GM23248 (cell line): ENCODE measurements at places on chromosomes 11 and 22.

DNA sequence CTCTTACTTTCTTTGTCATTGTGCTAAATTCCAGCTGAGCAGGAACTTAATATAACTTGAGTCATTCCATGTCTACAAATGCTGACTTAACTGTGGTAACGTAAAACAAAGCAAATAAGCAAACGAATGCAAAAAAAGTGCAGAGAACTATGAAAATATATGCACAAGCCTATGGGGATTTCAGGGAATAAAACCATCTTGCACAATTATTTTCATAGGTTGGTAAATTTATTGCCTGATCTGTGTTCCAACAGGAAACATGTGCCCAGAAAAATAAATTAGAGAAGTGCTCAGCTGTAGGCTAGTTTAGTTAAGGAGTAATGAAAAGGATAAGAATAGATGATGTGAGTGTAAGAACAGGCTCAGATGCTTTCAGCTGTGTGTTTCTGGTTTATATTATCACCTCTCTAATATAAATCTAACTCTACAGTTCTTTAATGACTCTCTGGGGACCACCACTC is 1169.3 kb downstream of the LRRC4C start:
- H3K27ac ChIP-seq, result no peak overlapping the region
- H3K4me1 ChIP-seq, result no peaks in the 10 kb centered on the region
- peaks cover 6% of the 10 kb centered on the region; the same call in 1 of the 2 replicates for H3K27me3 ChIP-seq
- DNase-seq, result no peak

- no peaks in the 10 kb centered on the region for H3K36me3 ChIP-seq
- no peak for DNase-seq
- no peak overlapping the region for H3K4me3 ChIP-seq
- H3K27ac ChIP-seq, result no peak overlapping the region
- no peaks in the 10 kb centered on the region for H3K27me3 ChIP-seq
Measured at GRCh38 chr11:47396049-47396320, 12.4 kb upstream of the SLC39A13 start.

DNA sequence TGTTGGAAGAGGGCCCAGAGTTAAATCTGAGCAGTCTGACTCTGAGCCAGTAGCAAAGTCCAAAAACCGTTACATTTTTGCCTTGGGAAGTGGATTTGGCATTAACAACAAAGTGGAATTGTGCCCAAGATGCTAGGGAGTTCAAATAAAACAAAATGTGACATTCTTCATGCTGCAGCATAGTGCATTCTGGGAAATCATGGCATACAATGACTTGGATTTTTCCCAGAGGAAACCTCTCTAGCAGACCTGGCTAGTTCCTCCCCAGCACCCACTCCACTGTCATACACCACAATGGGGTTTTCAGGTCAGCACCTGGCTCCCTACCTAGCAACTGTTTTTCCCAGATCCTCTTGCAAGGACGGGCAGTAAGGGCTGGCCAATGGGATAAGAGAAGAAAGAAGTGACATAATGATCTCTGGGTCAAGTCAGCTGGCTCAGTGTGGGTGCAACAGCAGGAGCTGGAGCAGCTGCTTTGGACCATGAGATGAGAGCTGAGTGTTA is 24.8 kb upstream of the CYB5R3 start:
- no peaks in the 10 kb centered on the region for H3K36me3 ChIP-seq
- no peaks in the 10 kb centered on the region for H3K27me3 ChIP-seq
- H3K4me3 ChIP-seq, result no peak overlapping the region
- DNase-seq, result peak; percentile 18
- no peak overlapping the region for H3K27ac ChIP-seq

- no peaks in the 10 kb centered on the region for H3K36me3 ChIP-seq
- no peak overlapping the region for H3K27ac ChIP-seq
- H3K27me3 ChIP-seq, result no peaks in the 10 kb centered on the region
- peaks cover 11% of the 10 kb centered on the region for H3K4me1 ChIP-seq
Measured at GRCh38 chr11:44559207-44559939, 6.1 kb upstream of the CD82 start.

DNA sequence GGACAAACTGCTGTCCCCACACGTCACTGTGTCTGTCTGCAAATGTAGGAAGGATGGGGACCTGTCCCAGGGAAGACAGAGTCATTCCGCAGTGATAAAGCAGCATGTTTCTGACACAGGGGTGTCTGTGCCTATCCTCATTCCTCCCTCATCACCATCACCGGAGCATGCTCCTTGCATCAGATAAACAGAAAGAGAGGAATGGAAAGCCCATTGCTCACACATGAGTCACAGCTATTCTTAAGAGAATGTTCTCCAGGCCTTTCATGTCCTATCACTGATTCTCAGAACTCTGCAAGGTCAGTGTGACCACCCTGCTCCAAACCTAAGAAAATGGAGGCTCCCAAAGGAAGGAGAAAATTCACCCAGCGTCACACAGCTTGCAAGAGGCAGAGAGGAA is 38.9 kb downstream of the ZNF195 start:
- no peak overlapping the region for H3K27ac ChIP-seq
- DNase-seq, result peak; percentile 90
- no peak overlapping the region for H3K4me3 ChIP-seq
- peaks cover 7% of the 10 kb centered on the region; the same call in 1 of the 2 replicates for H3K27me3 ChIP-seq

DNA sequence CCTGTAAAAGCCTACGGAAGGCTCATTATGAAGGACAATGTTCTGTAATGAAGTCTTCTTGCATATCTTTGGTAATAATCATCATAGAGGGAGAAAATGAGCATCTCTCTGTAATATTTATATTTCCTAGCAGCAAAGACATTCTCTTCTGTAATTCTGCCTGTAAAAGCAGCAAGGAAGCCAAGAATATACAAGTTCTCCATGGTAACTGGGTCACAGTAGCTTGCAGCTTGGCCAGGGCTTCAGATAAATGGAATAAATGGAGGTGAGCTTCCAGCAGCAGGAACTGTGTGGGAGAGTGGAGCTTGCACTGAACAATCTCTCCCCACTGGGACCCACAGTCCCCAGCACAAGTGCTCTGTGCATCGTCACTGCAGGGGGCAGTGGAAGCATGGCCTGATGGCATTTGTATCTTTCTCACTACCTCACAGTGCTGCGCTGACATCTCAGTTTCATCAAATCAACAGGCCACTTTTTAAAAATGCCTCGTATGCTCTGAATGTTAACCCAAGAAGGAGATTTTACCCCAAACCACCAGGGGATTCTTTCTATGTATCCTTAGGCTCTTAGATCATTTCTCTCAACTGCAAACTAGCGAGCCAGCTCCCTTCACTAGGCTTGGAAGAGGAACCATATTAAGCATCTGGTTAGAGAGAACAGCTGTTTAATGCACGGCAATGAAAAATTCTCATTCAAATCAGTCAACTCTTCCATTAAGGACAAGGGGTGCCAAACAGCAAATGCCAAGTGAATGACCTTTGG is 1059.7 kb downstream of the OPCML start:
- DNase-seq, result peak; percentile 77
- H3K36me3 ChIP-seq, result no peaks in the 10 kb centered on the region
- peak overlapping the region; percentile 75 for H3K27ac ChIP-seq
- peaks cover 28% of the 10 kb centered on the region for H3K4me1 ChIP-seq

- no peak overlapping the region for H3K27ac ChIP-seq
- H3K4me3 ChIP-seq, result no peak overlapping the region
- DNase-seq, result no peak
- no peaks in the 10 kb centered on the region for H3K36me3 ChIP-seq
- no peaks in the 10 kb centered on the region for H3K27me3 ChIP-seq
Measured at GRCh38 chr11:25159341-25159740, 662.5 kb downstream of the LUZP2 start.

DNA sequence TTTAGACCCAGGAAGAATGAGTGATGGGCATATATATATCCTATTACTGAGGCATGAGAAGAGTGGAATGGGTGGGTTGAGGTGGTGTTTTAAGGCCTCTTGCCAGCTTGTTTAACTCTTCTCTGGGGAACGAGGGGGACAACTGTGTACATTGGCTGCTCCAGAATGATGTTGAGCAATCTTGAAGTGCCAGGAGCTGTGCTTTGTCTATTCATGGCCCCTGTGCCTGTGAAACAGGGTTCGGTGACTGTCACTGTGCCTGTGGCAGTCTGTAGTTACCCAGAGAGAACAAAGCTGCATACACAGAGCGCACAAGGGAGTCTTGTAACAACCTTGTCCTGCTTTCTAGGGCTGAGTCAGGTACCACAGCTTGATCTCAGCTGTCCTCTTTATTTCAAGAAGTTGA is 11.7 kb downstream of the LIMK2 start:
- H3K4me3 ChIP-seq, result no peak overlapping the region
- no peaks in the 10 kb centered on the region; the same call in 1 of the 2 replicates for H3K36me3 ChIP-seq
- DNase-seq, result no peak
- H3K27ac ChIP-seq, result no peak overlapping the region
- H3K4me1 ChIP-seq, result no peaks in the 10 kb centered on the region

DNA sequence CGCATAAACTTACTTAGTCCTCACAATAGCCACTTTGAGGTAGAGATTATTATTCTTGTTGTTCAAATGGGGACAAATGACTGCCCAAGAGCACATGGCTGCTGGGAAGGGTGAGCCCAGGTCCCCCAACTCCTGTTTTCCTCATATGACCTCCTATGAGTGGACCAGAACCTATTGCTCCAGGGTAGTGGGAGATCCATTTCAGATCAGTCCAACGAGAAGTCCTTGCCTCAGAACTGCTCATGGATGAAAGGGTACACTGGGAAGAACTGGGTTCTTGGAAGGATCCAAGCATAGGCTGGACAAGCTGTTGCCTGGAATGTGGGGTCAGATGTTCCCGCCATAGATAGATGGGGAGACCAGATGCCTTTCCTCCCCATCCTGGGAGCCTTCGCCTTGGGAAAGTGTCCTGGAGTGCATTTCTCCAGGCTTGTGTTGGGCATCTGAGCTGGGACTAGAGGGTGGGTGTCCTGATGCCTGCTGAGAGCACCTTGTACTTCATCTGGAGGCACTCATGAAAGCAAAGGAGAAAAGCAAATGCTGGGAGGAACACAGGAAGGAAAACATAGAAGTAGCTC is 146.3 kb upstream of the B3GAT1 start:
- no peaks in the 10 kb centered on the region for H3K4me1 ChIP-seq
- no peak overlapping the region for H3K27ac ChIP-seq
- H3K36me3 ChIP-seq, result no peaks in the 10 kb centered on the region
- H3K4me3 ChIP-seq, result no peak overlapping the region
- no peaks in the 10 kb centered on the region for H3K27me3 ChIP-seq

DNA sequence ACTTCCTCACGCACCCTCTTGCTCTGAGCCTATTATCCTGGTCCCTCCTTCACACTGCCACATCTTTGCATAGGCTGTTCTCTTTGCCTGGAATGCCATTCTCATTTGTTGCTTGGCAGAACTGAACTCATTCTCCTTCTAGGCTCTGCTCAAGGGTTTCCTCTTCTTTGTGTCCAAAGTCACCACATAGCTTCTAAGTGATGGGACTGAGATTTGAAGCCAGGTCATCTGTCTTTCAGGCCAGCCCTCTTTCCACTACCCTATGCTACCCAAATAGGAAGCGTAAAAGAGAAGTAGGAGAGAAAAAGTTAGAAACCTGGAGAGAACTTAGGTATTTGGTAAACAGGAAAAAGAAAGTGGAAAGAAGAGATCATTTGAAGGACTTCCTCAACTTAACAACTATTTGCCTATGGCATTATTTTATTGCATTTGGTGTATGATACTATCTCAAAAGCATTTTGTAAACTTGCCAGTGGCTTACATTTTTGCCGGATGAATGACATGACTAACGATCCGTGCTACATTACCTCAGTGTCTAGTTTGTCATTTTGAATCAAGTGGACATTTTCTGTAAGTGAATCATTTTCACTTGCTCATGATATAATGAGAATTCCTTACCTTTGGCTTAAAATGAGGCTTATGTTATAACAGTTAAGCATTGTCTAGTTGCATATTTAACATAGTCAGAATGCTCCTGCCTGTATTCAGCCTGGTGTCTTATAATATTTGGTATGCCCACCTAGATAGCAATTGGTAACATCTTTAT is 18.5 kb downstream of the NF2 start:
- peak overlapping the region; percentile 87 for H3K27ac ChIP-seq
- peak; percentile 96 for DNase-seq
- H3K27me3 ChIP-seq, result no peaks in the 10 kb centered on the region

GRCh38 chr11:72813740-72814285 is 398 bp upstream of the ATG16L2 start:
- DNase-seq, result peak; percentile 92
- no peaks in the 10 kb centered on the region for H3K27me3 ChIP-seq
- peak overlapping the region; percentile 96 for H3K27ac ChIP-seq
- 0 out of 2 replicates have a peak, but pooled peaks cover 7% of the 10 kb centered on the region for H3K36me3 ChIP-seq

- H3K4me1 ChIP-seq, result no peaks in the 10 kb centered on the region
- no peaks in the 10 kb centered on the region for H3K36me3 ChIP-seq
- H3K4me3 ChIP-seq, result no peak overlapping the region
- H3K27me3 ChIP-seq, result peaks cover 8% of the 10 kb centered on the region
- no peak overlapping the region for H3K27ac ChIP-seq
Measured at GRCh38 chr11:59197991-59198390, 14.7 kb downstream of the MPEG1 start.

DNA sequence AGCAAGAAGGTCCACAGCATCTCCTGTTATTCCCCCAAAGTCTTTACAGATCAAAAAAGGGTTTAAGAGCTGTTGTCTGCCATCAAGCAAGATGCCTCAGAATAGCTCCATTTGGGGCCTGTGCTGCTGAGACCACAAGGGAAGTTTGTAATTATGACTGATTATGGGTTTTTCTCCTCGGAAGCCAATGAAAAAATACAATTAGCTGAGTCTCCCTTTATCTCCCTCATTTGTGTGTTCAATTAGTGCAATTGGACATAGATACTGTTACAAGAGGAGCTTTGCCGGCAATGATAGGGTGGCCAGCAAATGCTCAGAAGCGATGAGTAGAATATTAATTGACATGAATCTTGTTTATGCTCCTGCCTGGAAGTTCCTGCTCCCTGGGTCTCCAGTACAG is 83.7 kb downstream of the COMMD9 start:
- no peak overlapping the region for H3K27ac ChIP-seq
- H3K4me3 ChIP-seq, result no peak overlapping the region
- no peaks in the 10 kb centered on the region for H3K36me3 ChIP-seq

- peak overlapping the region; percentile 96 for H3K27ac ChIP-seq
- H3K4me1 ChIP-seq, result peaks cover 65% of the 10 kb centered on the region
- H3K36me3 ChIP-seq, result no peaks in the 10 kb centered on the region
- peak overlapping the region; percentile 35 for H3K4me3 ChIP-seq
- H3K27me3 ChIP-seq, result no peaks in the 10 kb centered on the region
Measured at GRCh38 chr22:42990131-42990838, 24.7 kb downstream of the PACSIN2 start.

DNA sequence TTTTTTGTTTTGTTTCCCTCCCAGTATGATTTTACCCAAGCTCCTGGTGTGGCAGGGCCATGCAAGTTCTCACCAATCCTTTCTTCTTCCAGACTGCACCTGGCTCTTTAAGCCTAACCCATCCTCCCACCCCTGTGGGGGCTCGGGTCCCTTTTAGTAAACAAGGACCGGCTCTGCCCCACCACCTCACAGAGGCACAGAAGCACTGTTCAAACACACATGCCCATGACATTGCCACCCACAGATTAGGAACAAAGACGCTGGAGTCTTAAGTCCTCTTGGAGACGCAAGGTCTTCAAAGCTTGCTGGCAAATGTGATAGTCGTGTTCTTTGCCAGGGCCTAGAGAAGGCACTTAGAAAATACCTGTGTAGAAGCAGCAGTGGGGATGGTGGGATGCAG is 18.9 kb downstream of the UQCR10 start:
- peaks cover 9% of the 10 kb centered on the region; the same call in 1 of the 2 replicates for H3K36me3 ChIP-seq
- no peak for DNase-seq
- H3K27ac ChIP-seq, result no peak overlapping the region
- H3K27me3 ChIP-seq, result no peaks in the 10 kb centered on the region
- H3K4me1 ChIP-seq, result peaks cover 16% of the 10 kb centered on the region
- no peak overlapping the region for H3K4me3 ChIP-seq

GRCh38 chr22:21760640-21761039 is 25.0 kb upstream of the YPEL1 start:
- no peaks in the 10 kb centered on the region for H3K27me3 ChIP-seq
- DNase-seq, result peak; percentile 46
- peaks cover 13% of the 10 kb centered on the region for H3K4me1 ChIP-seq
- H3K27ac ChIP-seq, result no peak overlapping the region
